ENCODE measurements at places on chromosomes 5 and 9.

- DNase-seq: no peak
These were observed 201.5 kb upstream of the S1PR3 start for GRCh38 chr9:88789785-88790184.

DNA sequence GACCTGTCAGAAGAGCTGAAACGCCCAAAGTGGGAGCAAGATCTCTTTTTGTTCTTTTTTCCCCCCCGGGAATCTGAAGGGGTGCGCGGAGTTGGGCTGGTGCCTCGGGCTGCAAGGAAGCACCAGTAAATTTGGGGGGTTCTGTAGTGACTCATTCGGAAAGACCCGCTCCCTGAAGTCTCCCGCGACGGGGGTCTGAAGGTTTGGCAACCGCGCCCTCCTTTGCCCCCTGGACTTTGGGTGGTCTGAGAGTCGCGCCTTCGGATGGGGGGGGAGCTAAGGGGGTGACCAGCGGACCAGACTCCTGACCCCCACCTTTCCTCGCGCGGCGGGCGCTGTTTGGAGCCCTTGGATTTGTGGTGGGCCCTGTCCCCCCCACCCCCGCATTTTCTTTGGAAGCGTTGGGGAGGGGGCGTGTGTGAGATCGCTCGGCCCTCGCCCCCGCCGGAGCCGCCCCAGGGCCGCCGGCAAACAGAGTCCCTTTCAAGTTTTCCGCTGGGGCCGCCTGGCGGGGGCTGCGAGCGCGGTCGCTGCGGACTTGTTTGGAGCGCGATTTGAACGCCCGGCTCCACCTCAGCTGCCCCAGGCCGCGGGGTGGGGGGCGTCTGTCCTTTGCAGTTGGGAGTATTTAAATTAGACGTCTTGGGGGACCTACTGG lies 2.0 kb downstream of the CXXC5 start:
- DNase-seq: no peak

DNA sequence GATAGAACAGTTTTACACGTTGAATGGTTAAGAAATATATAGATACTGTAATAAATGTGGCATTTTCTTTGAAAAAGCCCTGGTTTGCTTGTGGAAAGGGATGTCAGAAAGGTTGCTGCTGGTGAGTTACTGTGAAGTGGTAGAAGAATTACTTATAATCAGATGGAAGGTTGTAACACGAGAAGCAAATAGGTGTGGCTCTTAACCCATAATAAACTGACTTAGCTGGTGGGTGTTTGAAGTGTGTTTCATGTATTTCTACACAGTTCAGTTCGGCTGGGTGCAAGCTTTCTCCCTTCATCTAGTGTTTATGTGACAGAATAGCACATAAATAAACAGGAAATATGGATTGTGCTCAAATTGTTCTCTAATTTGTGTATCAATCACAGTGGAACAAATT lies 5.5 kb downstream of the CNOT6 start:
- DNase-seq: no peak

DNA sequence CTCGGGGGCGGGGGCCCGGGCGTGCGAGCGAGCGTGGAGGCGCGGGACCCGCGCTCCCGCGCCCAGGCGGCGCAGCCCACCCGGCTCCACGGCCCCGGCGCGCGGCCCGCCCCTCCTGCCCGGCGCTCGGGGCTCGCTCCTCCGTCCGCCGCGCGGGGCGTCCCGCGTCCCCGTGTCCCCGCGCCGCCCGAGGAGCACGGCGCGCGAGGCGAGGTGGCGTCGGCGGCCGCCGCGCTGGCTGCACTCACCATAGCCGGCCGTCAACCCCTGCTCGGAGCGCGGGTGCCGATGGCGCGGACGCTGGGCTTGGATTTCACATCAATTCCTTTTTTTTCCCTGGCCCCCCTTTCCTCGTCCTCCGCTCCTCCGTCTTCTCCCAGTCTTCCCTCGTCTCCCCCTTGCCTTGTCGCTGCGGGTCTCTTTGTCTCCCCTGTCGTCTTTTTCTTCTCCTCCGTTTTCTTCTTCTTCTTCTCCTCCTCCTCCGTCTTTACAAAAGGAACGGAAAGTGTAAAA lies 494 bp downstream of the PTCH1 start:
- DNase-seq: no peak

DNA sequence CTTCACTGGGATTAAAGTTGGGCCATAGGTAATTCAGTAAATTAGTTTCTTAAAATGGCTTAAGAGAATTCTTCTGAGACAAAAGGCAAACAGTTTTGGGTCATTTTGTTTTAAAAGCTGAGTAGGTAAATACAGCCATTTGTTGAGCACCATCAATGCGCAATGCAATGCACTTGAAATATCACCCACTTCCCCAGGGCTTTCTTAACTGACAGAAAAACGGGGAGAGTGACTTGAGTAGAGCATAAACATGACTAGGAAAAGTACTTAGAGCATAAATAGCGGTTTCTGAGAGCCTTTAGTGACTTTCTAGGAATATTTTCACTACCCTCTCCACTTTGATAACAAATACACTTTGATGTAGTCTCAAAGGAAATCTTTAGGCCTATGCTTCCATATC lies 27.2 kb downstream of the MLANA start:
- no peak for DNase-seq

GRCh38 chr5:78108564-78108963 lies 185.9 kb downstream of the AP3B1 start:
- no peak for DNase-seq

DNA sequence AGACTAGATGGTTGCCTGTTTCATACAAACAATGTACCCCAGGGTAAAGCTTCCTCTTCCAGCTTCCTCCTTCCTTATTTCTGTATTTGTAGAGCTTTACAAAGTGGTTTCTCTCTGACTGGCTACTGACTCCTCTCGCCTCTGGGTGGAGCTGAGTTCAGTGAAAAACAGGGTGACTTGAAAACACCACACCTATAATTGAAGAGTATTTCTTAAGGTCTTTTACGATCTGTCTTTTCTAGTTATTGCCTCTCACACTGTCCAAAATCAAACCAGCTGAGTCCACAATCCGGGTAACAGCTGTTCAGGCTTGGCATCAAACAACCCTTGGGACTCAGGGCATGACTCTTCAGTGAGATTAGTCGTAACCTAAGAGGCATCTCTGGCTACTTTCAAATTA lies 200.4 kb downstream of the ARRDC3 start:
- DNase-seq: no peak

- no peak for DNase-seq
These were observed 130.5 kb upstream of the GPR151 start for GRCh38 chr5:146646441-146646840.

DNA sequence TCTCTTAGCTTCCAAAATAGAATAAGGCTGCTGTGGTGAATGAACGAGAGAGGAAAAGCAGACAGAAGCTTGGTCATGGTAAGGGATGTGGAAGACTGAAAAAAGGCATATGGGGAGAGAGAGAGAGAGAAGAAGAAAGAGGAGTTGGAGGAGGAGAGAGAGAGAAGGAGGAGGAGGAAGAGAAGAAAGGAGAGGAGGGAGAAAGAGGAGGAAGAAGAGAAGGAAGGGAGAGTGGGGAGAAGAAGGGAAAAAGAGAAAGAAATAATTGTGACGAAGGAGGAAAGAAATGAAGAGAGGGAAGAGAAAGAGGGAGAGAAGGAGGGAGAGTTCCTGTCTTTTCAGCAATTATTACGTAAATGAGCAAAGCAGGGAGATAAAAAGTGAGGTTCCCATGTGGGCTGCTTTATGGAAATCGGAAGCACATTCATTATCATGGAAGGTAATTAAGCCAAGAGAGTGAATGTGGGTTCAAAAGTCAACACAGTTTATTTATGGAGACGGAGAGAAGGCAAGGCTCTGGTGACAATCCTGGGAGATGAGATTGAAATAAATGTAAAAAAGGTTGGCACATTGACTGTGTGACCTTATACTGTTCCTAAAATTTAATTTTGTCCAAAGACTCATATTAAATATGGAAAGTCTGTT lies 611.2 kb downstream of the KIF4B start:
- DNase-seq: no peak

DNA sequence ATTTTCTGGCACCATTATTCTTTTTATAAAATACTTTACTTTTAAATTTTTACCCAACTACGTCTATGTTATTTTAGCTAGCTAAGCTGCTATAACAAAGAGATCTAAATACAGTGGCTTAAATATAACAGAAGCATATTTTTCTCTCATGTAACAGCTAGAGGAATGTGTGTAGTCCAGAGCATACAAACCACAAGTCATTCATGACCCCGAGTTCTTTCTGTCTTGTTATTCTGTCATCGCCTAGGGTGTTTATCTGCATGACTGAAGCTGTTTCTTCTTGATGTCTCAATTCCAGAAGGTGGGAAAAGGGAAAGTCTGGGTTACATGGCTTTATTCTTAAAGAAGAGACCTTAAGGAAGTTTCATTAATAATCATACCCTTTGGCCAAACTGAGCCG lies 136.9 kb upstream of the RFX3 start:
- DNase-seq: no peak

- DNase-seq: no peak
These were observed 107.7 kb downstream of the OSMR start for GRCh38 chr5:38953426-38954012.

DNA sequence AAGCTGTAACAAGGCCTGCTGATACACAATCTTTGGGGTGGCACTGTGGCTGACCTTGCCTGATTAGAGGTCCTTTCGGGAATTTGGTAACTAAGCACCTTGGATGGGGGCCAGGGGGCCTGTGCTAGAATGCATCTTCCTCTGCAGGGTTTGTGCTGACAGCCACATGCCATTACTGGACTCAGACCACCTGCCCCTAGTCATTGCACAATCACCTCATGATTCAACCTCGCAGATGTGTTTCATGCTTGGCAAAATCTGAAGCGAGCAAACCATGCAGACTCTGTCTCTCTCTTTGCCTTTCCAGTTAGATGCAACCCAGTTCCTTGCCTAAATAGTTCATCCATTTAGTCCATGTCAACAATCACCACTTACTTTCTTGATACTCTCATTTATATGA lies 96.5 kb upstream of the ERCC6L2 start:
- DNase-seq: no peak

- DNase-seq: no peak
These were observed 2.2 kb downstream of the NR2F1 start for GRCh38 chr5:93585041-93585766.

DNA sequence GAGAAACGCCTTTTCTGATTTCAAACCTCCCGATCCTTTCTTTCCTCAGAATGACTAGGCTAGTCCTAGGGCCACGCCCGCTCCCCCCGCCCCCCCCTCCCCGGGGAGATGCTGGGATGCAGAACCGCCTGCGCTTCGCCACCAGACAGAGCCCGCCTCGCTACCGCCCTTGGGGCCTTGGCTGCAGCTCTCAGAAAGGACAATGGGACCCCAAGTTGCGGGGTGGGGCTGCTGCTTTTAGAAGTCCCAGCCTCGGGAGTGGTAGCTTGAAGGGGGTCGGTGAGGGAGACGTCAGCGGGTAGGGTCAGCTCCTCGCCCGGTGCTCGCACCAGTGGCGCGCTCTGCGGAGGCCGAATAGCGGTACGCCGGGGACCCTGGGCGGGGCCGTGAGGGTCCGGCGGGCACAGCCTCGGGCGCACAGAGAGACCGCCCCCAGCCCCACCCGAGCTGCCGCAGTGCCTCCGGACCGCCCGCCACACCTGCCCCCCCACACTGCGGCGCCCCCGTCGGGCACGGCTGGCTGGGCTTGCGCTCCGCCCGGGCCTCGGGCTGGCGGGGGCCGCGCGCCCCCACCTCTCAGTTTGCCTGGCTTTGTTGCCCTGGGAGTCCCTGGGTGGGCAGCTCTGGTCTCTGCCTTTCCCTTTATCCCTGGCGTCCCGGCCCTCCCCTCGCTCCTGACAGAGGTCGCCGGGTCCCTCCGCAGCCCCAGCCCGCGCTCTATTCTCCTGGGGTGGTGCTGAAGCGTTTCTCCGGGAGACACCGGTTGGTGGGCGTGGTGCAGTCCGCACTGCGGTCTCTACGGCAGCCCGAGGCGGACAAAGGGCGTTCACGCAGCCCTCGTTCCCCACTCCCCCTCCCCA lies 1.2 kb downstream of the MAP1B start:
- DNase-seq: no peak

DNA sequence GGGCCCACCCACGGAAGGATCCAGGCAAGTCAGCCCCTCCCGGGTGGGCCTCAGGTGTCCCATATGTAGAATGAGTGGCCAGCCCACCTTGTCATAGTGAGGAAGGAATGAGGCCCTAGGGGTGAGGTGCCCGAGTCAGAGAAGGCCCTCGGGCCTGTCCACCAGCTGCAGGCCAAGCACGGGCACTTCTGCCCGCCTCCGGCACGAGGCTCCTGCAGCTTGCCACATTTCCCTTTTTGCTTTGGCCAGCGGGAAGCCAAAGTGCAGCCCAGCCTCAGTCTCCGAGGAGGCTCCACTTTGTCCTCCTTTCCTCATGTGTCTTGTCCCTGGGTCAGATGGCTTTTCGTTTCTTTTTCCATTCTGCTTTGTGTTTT lies 72.9 kb downstream of the PSMB7 start:
- no peak for DNase-seq

GRCh38 chr9:125527471-125528002 lies 179.5 kb downstream of the MAPKAP1 start:
- DNase-seq: no peak

GRCh38 chr9:137052998-137053943 lies 590 bp downstream of the ENTPD2 start:
- no peak for DNase-seq

DNA sequence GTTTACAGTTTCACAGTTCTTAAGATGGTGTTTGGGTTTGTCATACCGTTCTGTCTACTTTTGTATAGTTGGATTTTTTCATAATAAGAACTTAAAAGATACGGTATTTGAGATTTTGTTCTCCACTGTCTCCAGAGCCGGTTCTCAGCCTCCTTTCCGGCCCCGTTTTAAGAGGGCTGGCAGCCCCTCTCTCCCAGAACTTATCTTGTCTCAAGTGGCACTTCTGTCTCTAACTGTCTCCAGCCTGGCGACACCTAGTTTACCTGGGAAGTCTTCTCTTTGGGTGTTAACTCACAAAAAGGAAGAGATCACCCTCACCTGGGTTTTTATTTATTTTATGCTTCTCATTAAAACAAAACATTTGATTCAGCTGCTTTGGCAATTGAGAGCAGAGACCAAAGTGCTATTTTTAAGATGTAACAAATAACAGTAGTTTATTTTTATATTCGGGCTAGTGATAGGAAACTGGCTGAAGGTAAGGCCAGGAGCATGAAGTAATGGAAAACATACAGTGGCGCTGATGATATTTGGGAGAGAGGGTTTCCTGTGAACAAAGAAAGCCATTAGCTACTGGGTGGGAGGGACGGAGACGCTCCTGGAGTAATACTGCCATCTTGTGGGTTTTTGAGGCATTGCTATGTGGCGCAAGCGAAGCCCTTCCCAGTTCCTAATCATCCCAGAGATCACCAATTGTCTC lies 48.3 kb downstream of the ACER2 start:
- DNase-seq: no peak

DNA sequence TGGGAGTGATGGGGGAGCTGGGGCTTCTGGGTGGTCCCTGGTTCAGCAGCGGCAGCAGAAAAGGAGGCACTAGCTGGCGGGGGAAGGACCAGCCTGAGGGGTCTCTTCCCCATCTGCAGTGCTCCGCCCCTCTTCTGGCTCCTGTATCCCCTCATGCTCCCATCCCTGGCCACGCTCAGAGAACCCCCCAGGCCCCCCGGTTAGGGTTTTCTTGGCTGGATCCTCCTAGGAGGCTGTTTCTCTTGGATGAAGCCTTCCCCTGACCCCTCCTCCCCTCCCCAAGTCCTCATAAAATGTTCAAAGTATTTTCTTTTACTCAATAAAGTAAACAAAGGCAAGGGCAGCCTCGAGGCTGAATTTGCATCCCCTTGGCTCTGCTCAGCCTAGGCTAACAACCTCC lies 60.8 kb downstream of the FGF18 start:
- DNase-seq: no peak
